Neuronal stem cell (in vitro differentiated cells): ENCODE measurements at places on chromosomes 4 and X.

DNA sequence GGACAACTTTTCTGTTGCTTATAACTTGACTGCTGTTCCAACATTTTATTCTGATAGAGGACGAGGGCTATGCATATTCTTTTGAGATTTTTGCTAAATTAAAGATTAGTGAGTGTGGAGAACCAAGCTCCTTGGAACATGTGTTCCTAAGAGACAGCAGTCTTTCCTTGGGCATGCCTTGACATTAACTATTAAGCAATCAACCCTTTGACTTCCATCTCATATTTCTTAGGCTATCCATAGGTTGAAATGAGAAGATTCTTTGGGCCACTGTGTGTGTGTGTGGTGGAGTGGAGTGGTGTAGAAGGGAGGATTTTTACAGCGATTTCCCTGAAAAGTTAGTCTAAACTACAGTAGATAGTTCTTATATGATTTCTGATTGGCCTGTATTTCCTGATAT, 127.4 kb upstream of the POF1B start:
- H3K4me3 ChIP-seq = no peak overlapping the region
- no peaks in the 10 kb centered on the region for H3K36me3 ChIP-seq
- H3K27me3 ChIP-seq = no peaks in the 10 kb centered on the region
- DNase-seq = no peak

GRCh38 chr4:93201471-93202096, 627.0 kb upstream of the ATOH1 start:
- H3K27ac ChIP-seq = no peak overlapping the region
- H3K4me1 ChIP-seq = no peaks in the 10 kb centered on the region
- DNase-seq = no peak
- H3K4me3 ChIP-seq = no peak overlapping the region
- no peaks in the 10 kb centered on the region for H3K36me3 ChIP-seq

DNA sequence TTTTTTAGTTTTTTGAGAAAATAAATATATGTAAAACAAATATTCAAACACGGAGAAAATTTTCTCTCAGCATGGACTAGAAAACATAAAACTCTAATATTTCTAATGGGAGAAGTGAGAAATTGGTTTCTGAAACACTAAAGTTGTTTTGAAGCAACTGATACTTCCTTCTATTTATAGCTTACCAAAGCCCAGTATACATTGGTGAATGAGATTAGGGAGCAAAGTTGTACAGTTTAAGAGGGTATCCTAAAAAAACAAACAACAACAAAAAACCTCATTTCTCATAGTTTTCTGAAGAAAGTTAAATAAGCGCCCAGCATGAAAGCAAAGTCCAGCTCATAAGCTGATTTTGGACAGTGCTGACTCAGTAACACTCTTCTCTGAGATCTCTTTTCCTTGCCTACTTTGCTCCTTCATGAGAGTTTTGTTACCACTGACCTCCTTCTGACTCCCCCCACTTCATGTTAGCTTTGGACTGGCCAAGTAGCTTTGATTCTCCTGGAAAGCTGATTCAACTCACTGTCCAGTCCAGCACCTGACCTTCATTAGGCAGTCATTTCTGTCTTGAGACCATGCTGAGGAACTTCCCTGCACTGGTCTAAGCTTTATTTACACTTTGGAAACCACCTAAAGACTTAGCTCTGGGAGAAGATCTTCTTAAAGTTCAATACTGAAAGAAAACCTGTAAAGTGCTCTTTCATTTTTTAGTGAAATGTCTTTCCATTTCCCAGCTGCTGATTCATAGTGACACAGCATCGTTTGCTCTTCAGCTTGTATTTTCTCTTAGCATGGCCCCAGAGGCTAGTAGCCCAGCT, 21.8 kb upstream of the P2RY10 start:
- H3K4me1 ChIP-seq = no peaks in the 10 kb centered on the region
- H3K4me3 ChIP-seq = no peak overlapping the region
- no peak overlapping the region for H3K27ac ChIP-seq
- no peaks in the 10 kb centered on the region for H3K27me3 ChIP-seq
- H3K36me3 ChIP-seq = no peaks in the 10 kb centered on the region
- no peak for DNase-seq

DNA sequence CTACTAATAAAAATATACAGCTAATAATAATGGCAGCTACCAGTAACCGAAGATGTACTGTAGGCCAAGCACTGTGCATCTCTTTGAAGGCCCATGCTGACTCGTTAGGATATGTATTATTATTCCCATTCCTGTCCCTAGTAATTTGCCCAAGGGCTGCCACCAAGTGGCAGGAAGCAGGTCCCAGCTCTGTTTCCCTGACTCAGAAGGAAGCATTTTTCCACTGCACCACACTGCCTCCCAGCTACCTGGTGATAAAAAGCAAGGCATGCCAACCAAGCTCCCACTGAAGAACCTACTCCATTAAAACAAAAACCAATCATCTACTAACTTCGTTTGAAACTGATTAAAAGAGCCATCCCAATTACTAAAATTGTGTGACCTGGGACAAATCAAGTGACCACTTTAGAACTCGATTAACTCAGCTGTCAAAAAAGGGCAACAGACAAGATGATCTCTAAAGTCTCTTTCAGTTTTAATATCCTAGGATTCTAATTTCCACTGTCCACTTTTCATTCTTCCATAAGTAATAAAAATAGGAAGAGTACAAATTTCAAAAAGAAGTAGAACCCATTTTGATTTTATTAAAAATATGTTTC, 24.3 kb upstream of the PGM2 start:
- no peaks in the 10 kb centered on the region for H3K4me1 ChIP-seq
- H3K27ac ChIP-seq = no peak overlapping the region
- peaks cover 5% of the 10 kb centered on the region for H3K27me3 ChIP-seq
- no peaks in the 10 kb centered on the region for H3K36me3 ChIP-seq

- no peak for DNase-seq
- no peaks in the 10 kb centered on the region for H3K27me3 ChIP-seq
- no peak overlapping the region for H3K4me3 ChIP-seq
Observed at GRCh38 chrX:18753631-18754030, 46.2 kb downstream of the PPEF1 start.
